ENCODE measurements at places on chromosomes 4 and X. TPM values are rescaled to one million over a fixed set of nuclear protein-coding genes. Genes with fewer than 3 reads are reported as not detected.

GRCh38 chr4:186191200-186192065, at the start of gene CYP4V2:
Gene CYP4V2, plus strand, starts transcription at chr4:186191567. Its CDS starts 257 bp downstream, at chr4:186191824.
- H3K27me3 ChIP-seq = no peaks in the 10 kb centered on the region
- peak within 1 kb of the TSS; percentile 84 for H3K4me3 ChIP-seq
- H3K27ac ChIP-seq = peak within 1 kb of the TSS; percentile 91
- H3K36me3 ChIP-seq = peaks cover 6% of the 10 kb centered on the region
- peak; percentile 90 for DNase-seq

DNA sequence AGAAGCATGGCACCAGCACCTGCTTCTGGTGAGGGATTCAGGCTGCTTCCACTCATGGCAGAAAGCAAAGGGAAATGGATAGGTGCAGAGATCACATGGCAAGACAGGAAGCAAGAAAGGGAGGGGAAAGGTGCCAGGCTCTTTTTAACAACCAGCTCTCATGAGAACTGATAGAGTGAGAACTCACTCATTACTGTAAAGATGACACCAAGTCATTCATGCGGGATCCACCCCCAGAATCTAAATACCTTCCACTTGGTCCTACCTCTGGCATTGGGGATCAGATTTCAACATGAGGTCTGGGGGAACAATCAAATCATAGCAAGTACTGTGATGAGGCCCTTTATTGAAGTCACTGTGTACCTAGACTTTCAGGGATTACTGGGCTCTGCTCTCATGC, 72.0 kb upstream of the PRDM5 start:
- no peaks in the 10 kb centered on the region for H3K27me3 ChIP-seq
- no peak for DNase-seq
- no peaks in the 10 kb centered on the region for H3K36me3 ChIP-seq
- no peak overlapping the region for H3K27ac ChIP-seq

- H3K36me3 ChIP-seq = no peaks in the 10 kb centered on the region
- peak; percentile 76 for DNase-seq
- H3K4me1 ChIP-seq = no peaks in the 10 kb centered on the region
- no peak overlapping the region for H3K4me3 ChIP-seq
- no peaks in the 10 kb centered on the region for H3K27me3 ChIP-seq
Observed at GRCh38 chr4:132195176-132195575, 953.9 kb upstream of the PCDH10 start.

The CT45A5 gene
- total RNA-seq = 0.09 TPM

DNA sequence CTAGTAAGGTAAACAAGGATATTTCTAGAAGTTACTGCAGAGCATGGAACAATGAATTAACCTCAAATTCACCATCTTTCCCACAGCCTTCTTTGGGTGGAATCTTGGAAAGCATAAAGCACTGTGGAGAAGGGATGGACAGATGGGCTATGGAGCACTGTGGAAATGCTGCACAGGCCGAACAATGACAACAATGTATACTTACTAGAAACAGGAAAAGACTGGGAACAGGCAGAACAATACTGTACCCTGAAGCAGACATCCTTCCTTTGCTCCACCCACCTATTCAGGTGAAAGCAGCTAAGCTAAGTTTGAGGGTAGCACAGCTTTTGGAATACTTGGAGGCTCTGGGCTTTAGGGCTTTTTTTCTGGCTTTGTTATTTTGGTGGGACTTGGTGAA, 250.6 kb upstream of the KLF8 start:
- H3K27me3 ChIP-seq = no peaks in the 10 kb centered on the region
- no peak for DNase-seq
- H3K27ac ChIP-seq = no peak overlapping the region
- no peaks in the 10 kb centered on the region for H3K4me1 ChIP-seq
- no peaks in the 10 kb centered on the region for H3K36me3 ChIP-seq

The PAGE2 gene
- total RNA-seq = not detected
